ENCODE measurements at places on chromosomes 5 and 9.

DNA sequence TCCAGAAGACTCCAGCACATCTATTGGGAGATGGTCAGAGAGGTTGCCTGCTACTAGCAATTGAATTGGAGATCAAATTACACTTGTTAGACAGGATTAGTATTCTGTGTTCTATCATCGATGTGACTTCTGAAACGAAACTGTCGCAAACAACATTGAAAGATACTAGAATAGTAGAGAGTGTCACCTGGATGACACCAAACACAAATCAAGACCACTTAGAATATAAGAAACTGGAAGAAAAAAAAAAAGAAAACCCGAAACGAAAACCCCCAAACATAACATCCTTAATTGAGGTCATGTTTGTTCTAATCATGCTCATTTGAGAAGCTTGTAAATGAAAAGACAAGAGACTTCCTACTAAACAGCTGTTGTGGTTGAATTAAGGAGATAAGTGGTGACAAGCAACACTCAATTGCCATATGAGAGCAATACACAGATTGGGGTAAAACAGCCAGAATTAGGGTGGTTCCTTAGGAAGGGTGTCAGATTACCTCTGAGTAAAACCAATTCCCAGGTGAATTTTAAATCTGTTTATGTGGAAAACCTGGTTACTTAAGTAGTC, 97.6 kb downstream of the BASP1 start:
- no peak for DNase-seq

- peak; percentile 50 for DNase-seq
These were observed 456 bp downstream of the KDM3B start for GRCh38 chr5:138352722-138353559.

DNA sequence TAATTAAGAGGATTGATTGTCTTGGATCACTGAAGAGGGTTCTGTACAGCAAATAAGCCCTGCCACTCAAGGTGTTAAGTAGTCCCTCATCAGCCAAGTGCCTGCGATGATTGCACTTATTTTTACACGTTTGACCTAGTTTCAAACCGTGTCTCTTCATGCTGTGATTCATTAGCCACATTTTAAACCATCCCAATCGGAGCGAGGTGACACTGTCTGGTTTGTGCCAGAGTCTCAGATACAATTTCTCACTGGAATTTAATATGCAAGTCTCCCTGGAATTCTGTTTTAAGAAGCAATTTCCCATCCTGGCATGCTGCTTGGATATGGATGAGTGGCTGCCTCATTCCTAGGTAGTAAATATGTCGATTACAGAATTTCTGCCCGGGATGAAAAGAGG, 1.6 kb downstream of the INSYN2B start:
- DNase-seq = no peak

DNA sequence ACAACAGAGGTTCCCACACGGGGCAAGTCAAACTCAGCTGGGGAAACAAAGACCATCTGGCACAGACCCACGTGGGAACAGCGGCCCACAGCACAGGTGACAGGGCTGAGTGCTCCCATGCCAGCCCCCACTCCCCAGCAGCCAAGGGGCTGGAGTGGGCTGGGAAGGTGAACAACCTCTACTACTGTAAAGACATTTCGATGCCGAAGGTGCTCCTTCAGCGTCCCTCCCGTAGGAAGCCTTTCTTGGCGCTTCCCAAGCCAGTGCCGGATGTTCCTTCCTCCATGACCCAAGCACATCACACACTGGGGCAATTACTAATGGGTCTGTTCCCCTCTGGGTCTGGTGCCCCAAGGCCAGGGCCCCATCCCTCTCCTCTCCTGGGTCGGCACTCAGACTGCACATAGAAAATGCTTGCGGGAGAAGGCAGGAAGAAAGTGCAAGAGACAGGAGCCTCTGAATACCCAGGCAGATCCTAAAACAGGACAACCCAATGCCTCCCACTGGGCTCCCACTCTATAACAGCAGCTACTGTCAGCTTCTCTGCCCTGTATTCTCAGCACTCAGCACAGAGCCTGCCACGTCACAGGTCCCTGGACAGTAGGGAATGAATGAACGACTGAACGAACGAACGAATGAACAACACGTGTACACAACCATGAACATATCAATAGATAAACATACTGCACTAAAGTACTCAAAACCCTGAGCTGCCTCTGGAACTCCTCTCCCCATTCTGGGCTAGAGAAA, 77.0 kb upstream of the LRRTM2 start:
- no peak for DNase-seq

DNA sequence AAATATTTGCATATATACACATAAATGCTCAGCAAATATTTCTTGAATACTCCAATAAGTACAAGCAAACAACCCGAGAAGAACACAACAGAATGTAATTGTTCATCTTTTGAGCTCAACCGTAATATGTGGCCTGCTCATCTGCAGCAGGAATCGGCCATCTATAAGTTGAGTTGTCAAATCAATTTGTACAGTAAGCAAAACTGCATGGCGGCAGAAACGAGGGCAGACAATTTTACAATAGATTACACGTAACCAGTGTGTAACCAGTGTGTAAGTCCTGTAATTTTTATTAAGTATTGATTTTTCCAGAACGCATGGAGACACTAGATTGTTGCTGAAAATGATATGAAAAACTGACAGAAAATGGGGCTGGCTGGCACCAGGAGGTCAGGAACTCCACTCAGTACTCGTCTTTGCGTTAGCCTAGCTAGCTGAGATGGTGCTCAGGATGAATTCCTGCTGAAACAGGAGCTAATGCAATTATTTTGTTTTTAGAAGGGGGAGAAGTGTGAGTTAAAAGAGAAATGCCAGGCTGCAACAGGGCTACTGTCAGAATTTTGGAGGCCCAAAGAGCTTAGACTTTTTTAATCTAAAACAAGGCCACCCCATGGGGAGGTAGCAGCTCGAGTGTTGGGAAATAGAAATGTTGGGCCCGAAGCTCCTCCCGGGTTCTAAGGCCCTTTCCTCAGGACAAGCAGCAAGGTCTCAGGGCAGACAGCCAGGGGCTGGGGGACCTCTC, 682 bp downstream of the DHX29 start:
- DNase-seq = no peak

GRCh38 chr5:63911871-63912270, 50.4 kb downstream of the HTR1A start:
- no peak for DNase-seq

- DNase-seq = no peak
These were observed 215.8 kb downstream of the HSPA4 start for GRCh38 chr5:133267601-133268000.

GRCh38 chr9:118928722-118929121, 440.5 kb downstream of the BRINP1 start:
- no peak for DNase-seq

GRCh38 chr9:125732562-125732961, 14.6 kb upstream of the PBX3 start:
- no peak for DNase-seq

GRCh38 chr5:32542216-32543059, 42.9 kb upstream of the SUB1 start:
- peak; percentile 40 for DNase-seq

- no peak for DNase-seq
These were observed 25.7 kb downstream of the SYK start for GRCh38 chr9:90827181-90827871.

DNA sequence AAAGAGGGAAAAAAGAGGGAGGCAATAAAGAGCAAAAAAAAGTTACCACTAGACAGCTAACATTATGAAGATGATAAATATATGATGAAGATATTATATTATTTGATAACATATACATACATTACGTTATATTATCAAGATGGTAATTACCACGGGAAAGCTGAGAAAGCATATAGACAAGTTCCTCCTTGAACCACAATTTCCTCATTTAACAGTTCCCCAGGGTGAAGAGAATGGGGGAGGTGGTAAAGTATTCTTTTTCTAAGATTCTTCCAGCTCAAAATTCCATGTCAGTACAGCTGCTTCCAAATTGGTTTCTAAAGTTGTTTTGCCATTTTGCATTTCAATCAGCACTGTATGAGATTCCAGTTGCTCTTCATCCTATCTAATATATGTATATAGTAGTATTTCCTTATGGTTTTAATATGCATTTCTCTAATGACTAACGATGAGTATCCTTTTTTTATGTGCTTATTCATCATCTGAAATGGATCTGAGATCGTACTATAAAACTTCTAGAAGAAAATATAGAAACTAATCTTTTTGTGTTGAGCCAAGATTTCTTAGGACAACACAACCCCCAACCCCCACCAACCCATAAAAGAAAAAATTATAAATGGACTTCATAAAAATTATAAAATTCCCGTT, 49.5 kb upstream of the C9orf72 start:
- DNase-seq = no peak

DNA sequence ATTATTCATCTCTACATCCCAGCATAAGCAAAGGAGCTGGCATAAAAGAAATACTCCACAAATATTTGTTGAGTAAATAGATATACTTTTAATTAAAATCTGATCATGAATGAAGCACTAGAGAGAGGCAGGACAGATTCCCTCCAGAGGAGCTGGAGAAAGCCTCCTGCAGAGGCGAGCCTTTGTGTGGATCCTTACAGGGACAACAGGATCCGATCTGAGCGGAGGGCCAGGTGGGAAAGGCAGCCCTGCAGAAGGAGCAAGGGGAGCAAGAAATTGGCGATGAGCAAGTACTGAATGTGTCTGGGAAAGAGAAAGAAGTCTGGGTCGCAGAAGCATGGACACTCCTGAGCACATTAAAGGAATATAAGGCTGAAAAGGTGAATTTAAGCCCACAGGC, 69.4 kb downstream of the EBF1 start:
- no peak for DNase-seq

DNA sequence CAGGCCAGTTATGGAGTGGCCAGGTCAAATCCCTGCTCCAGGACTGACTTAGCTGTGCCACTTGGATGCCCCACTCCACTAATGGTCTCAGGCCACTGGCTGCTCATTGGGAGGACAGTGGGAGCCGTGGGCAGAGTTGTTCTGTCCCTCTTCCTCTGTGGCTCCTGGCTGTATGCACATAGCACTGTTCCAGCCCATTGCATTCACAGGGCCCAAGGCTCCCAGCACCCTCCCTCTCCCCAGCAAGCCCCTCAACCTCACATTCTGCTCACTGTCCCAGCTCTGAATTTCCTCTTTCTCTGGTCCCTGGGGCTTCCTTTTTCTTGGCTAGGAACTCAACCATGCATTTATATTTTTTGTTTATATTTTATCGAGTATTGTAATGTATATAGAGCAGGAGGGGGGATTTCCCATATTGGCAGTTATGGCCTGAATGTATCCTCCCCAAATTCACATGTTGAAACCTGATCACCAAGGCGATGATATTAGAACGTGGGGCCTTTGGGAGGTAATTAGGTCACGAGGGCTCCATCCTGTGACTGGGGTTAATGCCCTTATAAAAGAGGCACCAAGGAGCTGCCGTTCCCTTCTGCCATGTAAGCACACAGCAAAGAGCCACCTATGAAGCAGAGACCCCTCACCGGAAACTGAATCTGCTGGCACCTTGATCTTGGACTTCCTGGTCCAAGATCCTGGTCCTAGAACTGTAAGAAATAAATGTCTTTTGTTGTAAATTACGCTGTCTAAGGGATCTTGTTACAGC, 17.0 kb upstream of the MVB12B start:
- DNase-seq = no peak

- DNase-seq = no peak
These were observed 648.1 kb downstream of the ACTL7B start for GRCh38 chr9:108207561-108208165.

DNA sequence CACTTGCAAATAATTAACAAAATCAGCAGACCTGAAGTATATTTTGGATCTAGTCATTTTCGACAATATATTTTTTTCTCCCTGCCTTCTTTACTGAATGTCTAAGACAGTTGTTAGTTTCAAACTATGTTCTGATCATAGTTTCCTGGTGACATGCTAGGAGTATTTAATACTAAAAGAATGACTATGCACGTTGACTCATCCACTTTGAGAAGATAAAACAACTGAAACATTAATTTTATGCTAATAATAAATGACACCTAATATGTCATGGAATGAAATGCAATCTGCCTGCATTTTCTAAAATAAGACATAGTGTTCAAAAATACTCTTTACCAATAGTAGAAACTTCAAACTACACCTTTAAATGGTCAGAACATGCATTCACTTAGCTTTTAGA, 2123.7 kb upstream of the C9orf72 start:
- no peak for DNase-seq

DNA sequence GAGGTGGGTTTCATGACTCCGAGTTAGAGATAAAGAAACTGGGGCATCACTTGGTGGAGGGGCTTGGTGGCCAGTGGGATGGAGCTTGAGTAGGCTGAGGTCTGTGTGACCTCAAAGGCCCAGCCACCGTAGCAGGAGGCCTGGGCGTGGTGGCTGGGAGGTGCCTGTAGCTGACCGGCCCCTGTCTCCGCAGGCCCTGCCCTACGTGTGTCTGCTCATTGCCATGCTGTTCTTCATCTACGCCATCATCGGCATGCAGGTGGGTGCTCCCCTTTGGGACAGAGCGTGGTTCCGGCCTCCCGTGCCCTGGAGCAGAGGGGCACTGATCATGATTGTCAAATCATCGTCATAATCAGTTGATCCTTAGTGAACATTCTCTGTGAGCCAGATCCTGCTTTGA, 196.2 kb downstream of the CACNA1B start:
- DNase-seq = no peak

- DNase-seq = no peak
These were observed 56.7 kb downstream of the GADD45G start for GRCh38 chr9:89661391-89661949.

GRCh38 chr5:177981296-177982071, 14.6 kb downstream of the PROP1 start:
- no peak for DNase-seq

- DNase-seq = no peak
These were observed 85.5 kb downstream of the DIRAS2 start for GRCh38 chr9:90556897-90557675.

DNA sequence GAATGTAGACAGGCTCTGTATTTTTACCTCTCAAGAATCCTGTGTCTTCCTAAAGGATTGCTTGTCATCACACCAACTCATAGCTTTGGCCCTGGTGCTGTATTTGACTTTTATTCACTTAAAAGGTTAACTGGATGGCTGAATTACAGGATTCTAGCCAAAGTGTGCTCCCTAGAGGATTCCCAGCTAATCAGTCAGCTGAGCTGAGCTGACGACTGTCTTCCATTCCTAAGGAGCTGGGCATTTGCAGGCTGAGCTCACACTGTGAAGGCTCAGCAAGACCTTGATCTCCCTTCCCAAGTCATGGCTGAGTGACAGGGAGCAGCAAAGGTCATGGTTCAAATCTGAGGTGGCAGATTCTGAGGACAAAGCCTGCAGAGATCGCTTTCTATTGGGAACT, 59.0 kb upstream of the PALM2AKAP2 start:
- DNase-seq = no peak

DNA sequence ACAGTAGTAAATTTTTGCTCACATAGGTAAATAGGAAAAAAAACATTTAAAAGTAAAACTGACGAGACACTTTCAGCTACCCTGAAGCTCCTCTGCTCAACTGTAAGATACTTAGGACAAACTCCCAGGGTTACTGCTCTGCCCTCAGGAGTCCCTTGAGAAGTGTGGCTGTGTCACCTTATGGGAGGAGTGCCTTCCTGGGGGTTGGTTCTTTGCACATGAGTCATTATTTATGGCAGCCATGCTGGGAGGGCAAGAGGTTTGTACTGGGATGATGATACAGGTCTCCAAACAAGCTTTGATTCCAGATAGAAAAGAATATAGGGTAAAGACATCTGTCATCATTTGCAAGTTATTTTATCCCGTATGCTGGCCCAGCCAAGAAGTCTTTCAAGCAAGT, 45.9 kb downstream of the TTC1 start:
- DNase-seq = no peak

GRCh38 chr5:140049205-140049604, 6.1 kb upstream of the NRG2 start:
- no peak for DNase-seq

GRCh38 chr5:154900066-154900465, 37.9 kb downstream of the GEMIN5 start:
- DNase-seq = no peak
